ENCODE measurements at places on chromosomes 7 and 10.

DNA sequence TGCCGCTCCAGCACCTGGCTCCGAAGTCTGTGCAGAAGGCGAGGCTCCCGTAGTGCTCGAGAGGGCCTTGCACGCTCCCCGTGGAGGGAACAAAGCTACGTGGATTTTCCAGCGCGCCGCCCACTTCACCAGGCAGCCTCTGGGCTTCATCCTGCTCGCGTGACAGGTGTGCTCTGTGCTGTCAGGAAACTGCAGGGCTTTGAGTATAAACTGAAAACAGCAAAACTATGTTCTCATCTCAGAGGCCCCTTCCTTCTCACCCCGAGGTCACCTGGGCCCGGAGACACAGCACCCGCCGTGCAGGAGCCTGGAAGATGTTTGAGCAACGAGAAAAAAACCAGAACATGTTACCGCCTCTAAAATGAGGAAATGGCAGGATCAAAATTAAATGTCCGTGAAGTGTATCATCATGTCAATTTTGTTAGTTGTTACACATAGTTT lies 17.6 kb upstream of the GPR146 start:
- no peak for DNase-seq

GRCh38 chr7:98372993-98373392 lies 27.9 kb downstream of the BAIAP2L1 start:
- DNase-seq, result no peak

GRCh38 chr10:78259391-78259790 lies 225.7 kb downstream of the RPS24 start:
- DNase-seq, result no peak

DNA sequence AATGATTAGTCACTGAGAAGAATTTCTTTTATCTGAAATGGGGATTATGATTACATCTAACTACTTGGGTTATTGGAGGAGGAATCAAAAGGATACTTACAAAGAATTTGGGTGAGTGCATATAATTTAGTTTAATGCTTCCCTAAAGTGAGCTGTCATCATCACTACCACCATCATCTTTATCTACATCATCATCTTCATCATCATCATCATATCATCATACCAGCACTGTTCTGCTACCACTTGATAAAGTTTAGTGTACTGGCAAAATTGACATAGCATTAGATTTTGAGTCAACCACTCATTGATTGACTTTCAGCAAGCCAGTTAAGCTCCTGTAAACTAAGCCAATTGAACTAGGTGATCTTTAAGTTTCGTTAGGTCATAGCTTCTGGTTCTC lies 245.6 kb upstream of the DKK1 start:
- DNase-seq, result no peak

DNA sequence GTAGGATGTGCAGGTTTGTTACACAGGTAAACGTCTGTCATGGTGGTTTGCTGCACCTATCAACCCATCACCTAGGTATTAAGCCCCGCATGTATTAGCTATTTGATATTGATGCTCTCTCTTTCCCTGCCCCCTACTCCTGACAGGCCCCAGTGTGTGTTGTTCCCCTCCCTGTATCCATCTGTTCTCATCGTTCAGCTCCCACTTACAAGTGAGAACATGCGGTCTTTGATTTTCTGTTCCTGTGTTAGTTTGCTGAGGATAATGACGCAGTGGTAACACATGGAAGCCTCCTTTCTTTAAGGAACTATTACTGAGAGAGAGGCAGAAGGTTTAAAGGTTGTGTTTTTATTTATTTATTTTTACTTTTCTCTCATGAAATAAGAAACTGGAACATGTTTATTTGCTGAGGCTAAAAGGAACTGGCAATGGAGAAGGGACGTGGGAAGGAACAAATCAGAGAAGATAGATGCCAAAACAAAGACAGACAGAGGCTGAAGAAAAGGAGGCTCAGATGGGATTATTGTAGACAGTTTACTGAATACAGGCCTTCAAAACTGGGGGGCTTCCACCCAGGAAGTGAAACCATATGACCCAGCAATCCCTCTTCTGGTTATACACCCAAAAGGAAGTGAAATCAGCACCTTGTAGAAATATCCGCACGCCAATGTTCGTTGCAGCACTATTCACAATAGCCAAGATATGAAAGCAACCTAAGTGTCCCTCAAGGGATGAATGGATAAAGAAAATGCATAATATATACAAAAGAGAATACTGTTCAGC lies 556.3 kb downstream of the GRM8 start:
- no peak for DNase-seq

- DNase-seq, result no peak
Observed at GRCh38 chr7:49294611-49295010, 370.3 kb downstream of the CDC14C start.

GRCh38 chr10:58457761-58458616 lies 54.7 kb upstream of the BICC1 start:
- DNase-seq, result no peak

DNA sequence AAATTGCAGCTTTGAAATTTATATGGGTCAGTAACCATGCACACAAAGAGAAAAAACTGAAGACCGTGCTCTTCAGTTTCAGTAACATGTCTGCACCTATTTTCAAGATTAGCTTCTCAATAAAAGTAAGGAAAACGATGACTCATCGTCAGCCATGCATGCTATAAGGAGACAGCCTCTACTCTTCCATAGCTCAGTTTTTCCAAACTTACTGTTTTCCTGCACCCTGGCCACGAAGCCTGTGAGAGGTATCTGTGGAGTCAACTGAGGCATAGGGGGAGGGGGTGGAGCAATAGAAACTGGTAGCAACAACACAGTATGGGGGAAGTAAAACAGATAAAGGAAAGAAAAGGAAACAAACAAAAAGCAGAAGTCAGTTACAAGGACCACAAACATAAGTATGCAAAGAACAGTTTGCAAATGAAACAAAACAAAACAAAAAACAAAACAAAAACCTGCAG lies 58.0 kb downstream of the PDSS1 start:
- DNase-seq, result no peak

GRCh38 chr10:72889391-72889831 lies 4.1 kb upstream of the OIT3 start:
- no peak for DNase-seq

DNA sequence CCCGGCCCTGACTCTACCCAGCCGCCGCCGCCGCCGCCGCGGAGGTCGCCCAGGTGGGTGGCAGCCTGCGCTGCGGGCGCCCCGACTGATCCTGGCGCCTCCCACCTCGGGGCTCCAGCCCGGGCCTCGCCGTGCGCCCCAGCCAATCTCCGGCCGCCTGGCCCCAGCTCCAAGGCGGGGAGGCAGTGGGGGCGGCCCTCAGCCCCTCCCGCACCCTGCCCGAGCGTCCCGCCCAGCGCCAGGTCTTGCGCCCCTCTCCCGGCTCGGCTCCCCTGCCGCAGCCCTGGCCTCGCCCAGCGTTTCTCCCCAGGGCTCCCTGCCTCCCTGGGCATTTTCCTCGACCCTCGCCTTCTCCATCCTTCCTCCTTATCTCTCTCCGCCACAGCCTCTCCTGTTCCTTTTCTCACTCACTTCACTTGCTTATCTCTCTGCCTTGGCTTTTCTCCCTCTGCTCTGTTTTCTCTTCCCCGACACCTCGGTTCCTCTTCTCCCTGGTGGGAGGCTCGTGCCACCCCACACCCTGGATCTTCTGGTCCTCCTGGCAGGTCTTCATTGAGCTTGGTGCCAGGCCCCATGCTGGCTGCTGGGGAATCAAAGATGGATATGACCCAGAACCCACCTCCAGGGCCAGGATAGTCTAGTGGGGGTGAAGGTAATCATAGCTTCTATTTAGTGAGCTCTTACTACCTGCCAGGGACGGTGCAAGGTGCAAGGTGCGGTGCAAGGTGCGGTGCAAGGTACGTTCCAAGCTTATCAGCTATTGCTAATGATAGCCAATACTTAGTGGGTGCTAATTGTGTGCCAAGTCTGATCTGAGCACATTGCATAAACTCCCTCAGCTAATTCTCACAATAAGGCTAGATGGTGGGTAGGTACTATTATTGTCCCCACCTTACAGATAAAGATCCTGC lies at the start of gene SFRP5:
Gene SFRP5 (minus strand): TSS at position 87 of the 911 bp plus-strand sequence. CDS start 166 bp downstream, outside the sequence.
- DNase-seq, result no peak

DNA sequence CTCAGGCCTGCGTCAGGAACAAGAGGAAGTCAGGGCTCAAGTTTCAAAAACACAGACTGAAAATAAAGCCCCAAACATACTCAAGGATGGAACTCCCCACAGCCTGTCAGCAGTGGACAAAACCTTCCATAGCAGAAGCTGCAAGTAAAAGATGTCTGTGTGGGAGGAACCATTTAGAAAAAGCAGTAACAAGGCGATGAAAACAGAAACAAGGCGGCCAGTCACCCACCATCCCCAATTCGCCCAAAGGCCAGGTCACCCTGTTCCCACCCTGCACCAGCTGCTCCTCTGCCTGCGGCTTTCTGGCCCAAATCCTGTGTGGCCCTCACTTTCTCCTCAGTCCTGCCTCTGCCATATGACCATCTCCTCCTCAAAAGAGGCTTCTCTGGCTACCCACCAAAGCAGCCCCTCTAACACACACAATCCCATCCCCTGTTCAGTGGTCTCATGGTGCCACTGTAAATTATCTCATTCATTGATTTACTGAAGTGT lies 27.8 kb downstream of the KCNMA1 start:
- no peak for DNase-seq

GRCh38 chr7:142153400-142153799 lies 41.9 kb downstream of the MGAM2 start:
- no peak for DNase-seq

DNA sequence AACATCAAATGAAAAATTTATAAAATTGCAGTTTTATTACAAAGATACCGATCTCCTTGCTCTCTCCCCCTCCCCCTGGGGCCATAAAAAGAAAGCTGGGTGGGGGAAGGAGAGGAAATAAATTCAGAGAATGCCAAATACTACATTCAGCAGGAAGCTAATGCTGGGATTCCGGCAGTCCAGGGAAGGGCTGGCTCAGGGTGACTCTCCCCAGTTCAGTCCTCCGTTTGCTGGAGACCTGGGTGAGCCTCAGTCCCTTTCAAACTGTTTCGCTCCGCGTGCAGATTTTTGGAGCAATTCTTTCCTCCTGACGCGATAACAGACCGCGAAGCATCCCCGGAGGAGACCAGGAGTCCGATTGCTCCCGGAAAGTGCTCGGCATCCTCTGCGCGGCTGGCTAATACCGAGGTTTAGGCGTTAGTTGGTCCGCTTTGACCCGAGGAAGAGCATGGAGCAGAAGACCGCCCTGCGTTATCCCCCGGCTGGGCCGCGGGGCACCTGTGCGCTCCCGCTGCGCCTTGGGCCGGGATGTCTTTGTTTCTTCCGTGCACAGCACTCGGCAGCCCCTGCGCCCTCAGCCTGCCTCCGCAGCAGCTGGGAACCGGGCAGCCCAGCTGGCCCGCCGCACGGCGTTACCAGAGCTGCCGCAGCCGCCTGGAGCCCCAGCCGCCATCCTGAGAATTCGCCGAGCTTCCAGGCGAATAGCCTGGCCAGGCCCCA lies 3.9 kb upstream of the HOXA2 start:
- DNase-seq, result no peak

GRCh38 chr10:63236113-63236935 lies 103.2 kb downstream of the NRBF2 start:
- no peak for DNase-seq

DNA sequence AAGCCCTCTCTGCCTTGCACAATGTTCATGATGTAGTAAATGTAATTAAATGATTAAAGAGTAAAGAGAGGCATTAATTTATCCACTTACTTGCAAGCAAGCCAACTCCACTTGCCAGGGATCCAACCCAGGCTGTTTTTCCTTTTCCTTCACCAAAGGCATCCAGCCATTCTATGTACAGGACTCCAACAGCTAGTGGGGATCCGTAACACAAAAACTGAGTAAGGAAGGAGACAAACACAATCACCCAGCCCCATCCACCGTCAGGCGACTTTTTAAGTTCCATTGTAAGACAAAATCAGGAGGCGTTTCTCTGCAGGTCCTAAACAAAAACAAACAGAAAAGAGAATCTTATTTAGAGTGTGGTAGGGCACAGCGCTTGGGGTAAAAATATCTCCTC lies 25.6 kb downstream of the SLC16A9 start:
- no peak for DNase-seq

GRCh38 chr7:94394437-94395140 lies at the start of gene COL1A2:
Gene COL1A2 (plus strand): TSS chr7:94394895. CDS start chr7:94395032, 137 bp downstream.
- no peak for DNase-seq

DNA sequence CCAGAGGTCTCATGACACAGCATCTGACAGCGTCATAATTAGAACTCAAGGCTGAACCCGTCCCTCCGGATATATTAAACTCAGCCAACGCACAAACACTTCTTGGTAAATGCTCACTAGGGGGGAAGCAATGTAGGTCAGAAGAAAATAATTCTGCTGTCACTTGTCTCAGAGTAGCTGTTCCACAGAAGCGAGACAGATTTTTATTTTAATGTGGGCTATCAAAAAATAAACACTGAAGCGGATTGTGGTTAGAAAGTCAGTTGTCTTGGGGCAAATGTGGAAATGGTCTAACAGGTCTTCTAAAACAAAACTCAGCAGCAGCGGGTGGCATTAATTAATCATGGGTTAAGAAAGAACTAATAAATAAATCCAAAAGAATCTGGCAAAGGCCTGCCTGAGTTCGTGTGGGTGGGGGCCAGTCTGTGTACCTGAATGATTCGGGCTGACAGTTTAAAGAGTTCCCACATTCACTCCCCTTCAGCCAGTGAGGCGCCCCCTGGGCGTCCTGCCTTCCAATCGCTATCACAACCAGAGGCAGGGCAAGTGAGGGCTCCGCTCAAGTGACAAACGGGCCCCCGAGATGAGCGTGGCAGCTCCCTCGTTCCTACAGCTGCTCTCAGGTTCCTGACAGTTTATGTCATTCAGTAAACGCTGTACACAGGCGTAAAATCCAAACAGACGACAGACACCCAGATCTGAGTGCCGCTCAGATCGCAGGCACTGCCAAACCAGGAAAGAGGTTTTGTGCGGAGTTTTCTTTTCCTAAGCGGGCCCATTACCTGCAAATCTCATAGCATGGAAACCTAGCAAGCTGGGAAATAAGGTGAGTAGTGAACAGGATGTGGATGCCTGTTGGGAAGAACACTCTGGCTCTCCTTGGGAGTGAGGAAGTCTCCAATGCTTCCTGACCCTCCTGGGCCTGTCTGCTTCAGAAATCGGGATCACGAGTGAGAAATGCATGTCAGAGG lies 52.9 kb downstream of the NRAP start:
- DNase-seq, result no peak

GRCh38 chr7:158028290-158028941 lies 559.2 kb downstream of the PTPRN2 start:
- no peak for DNase-seq

- DNase-seq, result no peak
Observed at GRCh38 chr10:5512881-5513612, 11.7 kb upstream of the CALML3 start.

All from activated CD8-positive, alpha-beta memory T cell treated with anti-CD3 and anti-CD28 coated beads, Interleukin-2, amount 50 U/mL, for 4 hours (primary cell).